ENCODE measurements at places on chromosomes 6 and 20.

DNA sequence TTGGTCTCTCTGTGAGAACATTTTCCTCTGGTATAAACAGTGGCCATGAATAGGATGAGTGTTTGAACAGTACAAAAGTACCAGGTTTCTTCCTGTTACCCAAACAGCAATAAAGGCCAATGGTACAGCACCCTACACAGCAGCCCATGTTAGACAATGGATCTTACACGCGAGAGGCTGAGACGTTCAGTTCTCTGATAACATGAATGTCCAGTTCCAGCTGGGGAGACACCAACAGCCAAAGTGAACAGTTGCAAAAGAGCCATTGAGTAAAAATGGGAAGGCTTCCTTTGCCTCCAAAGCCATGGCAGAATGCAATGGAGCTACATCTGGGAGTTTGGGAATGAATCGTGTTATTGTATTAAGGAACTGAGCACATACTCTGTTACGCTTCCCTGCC, 246.8 kb upstream of the SGK1 start:
- no peak for DNase-seq

DNA sequence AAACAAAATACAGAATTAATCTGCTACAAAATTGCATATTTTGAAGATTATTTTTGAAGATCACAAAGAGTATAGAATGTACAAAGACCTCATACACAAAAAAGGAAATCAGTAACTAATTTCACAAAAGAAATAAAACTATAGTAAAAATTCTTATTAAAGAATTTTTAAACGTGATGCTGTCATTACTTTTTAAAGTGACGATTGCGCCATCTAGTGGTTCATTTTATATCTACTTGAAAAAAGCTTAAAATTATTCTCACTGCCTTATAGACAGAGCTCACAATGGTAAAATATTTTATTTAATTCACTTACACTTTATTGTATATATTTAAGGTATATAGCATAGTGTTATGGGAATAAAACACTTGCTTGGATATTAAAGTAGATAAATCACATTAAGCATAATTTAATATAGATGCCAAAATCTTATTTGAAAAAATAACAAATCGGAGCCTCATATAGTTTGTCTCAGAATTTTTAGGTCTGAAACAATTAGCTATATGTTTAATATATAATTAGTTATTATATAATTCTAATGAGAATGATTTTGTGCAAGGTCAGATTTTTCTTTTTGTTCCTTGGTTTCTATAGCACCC, 128.8 kb downstream of the PHF3 start:
- DNase-seq = peak; percentile 43

GRCh38 chr20:4375881-4376280, 345.8 kb upstream of the PRND start:
- DNase-seq = no peak

DNA sequence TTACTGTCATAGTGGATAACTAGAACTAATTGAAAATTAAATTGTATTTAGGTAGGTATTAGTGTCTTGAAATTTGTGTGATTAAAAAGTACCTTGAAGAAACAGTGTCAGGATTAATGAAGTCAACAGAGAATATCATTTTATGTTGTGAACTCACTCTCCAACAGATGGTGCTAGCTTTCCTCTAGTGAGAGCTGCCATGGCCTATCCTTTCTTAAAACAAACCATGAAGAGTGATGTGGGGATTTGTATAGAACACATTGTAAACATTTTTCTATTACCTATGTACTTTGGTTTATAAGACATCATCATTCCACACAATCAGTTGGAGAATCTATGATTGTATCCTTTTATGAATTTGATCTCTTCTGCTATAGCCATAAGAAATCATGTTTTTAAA, 4.8 kb upstream of the SRSF12 start:
- DNase-seq = peak; percentile 25

DNA sequence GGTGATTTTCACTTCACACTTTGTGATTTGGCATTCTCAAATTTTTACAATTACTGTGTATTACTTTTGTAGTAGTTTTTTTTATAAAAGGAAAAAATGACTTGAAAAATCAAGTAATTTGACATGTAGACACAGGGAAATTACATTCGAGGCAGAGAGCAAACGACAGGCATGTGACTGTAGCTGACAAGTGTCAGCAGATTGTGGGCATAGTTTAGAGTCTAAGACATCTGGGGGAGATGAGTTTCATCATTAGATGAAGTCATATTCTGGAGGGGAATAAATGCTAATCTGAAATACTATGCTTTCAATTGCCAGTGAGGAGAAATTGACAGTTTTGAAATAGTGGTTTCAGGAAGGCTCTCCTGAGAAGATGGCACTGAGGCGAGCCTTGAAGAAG, 126.0 kb downstream of the MTHFD1L start:
- DNase-seq = no peak

- DNase-seq = no peak
These were observed 15.7 kb upstream of the SSTR4 start for GRCh38 chr20:23019403-23019802.

- no peak for DNase-seq
These were observed 20.7 kb upstream of the SLC2A12 start for GRCh38 chr6:134073161-134073560.

- DNase-seq = no peak
These were observed 97.1 kb upstream of the FAM8A1 start for GRCh38 chr6:17503051-17503450.

GRCh38 chr6:28710466-28711191, 184.9 kb downstream of the GPX5 start:
- DNase-seq = peak; percentile 31

DNA sequence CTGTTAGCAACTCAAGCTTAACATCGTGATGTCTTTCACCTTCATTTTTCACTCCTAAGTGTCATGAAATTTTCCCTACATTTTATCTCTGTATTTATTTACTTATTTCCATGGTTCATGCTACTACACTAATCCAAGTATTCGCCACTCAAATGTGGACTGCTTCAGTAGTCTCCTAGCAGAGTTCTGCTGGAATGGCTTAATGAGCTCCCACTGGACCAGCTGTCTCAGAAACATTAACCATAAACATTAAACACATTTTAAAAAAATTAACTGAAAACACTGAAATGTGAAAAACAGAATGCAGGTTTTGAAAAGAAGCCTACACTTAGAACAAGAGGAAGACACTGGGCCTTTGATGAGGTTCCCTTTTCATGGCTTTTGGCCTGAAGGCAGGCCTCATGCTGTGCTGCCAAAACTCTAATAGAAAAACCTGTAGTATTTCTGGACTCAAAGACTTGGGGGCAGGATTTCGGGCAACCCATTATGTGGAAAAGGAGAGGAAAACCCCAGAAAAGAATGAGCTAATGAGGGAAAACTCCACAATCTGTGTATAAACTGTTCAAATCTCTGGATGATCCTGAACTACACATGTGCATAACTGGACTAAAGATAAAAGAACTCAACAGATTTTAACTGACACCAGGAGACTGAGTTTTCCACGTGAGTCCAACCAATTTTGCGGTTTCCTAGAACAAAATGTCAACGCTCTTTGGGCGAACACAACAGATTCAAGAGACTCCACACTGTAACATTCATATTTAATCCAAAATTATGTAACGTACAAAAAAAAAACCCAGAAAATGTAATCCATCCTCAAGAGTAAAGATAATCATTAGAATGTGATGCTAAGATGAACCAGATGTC, 33.0 kb downstream of the SAMD3 start:
- DNase-seq = no peak

DNA sequence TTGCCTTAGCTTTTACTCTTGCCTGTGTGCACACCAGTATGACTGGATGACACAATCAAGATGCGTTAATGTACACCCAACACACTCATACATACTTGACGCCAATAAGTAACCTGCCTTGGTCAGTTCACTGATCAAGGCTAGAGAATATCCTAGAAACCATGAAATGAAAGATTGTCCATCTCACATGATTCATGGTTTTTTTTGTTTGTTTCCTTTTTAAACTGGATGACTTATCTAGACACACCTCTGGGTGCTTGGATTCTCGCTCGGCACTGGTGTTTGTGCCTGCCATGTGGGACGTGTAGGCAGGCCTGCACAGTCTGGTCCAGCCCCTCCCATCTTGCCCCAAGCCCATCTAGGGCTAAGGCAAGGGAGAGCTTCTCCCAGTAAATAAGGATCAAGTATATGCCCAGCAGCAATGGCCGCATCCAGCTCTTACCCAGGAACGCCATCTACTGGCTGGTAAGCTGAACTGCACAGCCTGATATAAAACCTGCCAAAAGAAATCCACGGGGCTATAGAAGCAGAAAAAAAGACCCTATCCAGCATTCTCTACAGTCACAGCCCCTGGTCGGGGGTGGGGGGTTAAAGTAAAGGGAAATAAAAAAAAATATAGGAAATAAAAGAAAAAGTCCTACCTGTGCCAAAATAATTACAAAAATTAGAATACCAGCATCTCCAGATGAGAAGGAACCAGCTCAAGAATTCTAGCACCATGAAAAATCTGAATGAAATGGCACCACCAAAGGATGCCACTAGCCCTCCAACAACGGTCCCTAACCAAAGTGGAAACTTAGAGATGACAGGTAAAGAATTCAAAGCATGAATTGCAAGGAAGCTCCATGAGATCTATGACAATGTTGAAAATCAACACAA, 73.3 kb downstream of the OTOR start:
- peak; percentile 30 for DNase-seq

DNA sequence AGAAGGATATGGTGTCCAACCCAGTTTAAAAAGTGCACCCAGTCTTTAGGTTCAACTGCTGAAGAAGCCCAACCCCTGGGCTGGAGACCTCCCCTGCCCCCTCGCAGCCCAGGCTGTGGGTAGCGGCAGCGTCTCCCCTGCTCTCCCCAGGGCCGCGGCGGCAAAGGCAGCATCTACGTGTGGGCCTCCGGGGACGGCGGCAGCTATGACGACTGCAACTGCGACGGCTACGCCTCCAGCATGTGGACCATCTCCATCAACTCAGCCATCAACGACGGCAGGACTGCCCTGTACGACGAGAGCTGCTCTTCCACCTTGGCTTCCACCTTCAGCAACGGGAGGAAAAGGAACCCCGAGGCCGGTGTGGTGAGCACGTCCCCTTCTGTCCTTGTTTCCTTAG, 77.6 kb downstream of the BFSP1 start:
- DNase-seq = no peak

GRCh38 chr6:44006872-44007303, 120.4 kb downstream of the MRPL14 start:
- no peak for DNase-seq
